ENCODE measurements at places on chromosomes 7 and 10.

DNA sequence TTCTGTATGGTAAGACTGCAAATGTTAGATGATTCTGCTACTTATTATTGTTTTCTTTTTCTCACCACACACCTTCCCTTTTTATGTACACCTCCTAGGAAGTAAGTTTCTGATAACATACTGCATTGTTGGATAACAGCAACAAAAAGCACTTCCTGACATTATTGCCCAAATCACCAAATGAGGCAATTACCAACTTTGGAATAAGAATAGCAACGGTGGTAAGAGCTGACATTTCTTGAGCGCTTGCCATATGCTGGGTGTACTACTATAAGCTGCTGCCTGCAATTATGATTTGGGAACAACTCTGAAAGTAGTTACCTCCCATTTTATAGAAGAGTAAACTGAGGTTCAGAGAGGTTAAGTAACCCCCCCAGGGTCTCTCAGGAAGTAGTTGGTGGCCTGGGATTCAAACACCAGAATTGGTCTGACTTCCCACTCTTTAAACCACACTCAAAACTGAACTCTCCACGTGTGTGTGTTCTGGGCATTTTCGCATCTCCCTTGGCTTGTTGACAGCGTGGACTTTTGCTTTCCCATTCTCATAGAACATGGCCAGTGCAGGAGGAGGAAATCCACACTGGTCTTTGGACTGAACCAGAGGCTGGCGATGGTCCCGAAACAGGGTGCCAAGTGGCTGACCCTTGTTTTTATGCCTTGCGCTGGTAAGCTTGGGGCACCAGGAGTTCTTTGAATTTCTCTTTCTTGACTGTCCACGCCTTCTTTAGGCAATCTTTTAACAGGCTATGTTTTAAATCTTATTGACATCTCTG lies 71.4 kb downstream of the TCF7L2 start:
- DNase-seq = no peak

GRCh38 chr10:26755443-26755903 lies 58.0 kb downstream of the PDSS1 start:
- DNase-seq = peak; percentile 49

GRCh38 chr7:122219253-122219865 lies 75.3 kb upstream of the AASS start:
- DNase-seq = no peak

- DNase-seq = no peak
These were observed 1.3 kb downstream of the PNLIPRP2 start for GRCh38 chr10:116621934-116622655.

DNA sequence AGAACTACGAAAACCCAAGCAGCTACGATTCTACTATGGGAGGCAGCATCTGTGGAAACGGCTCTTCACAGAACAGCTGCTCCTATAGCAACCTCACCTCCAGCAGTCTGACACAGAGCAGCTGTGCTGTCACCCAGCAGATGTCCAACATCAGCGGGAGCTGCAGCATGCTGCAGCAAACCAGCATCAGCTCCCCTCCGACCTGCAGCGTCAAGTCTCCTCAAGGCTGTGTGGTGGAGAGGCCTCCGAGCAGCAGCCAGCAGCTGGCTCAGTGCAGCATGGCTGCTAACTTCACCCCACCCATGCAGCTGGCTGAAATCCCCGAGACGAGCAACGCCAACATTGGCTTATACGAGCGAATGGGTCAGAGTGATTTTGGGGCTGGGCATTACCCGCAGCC lies 81.6 kb upstream of the SAMD8 start:
- no peak for DNase-seq

DNA sequence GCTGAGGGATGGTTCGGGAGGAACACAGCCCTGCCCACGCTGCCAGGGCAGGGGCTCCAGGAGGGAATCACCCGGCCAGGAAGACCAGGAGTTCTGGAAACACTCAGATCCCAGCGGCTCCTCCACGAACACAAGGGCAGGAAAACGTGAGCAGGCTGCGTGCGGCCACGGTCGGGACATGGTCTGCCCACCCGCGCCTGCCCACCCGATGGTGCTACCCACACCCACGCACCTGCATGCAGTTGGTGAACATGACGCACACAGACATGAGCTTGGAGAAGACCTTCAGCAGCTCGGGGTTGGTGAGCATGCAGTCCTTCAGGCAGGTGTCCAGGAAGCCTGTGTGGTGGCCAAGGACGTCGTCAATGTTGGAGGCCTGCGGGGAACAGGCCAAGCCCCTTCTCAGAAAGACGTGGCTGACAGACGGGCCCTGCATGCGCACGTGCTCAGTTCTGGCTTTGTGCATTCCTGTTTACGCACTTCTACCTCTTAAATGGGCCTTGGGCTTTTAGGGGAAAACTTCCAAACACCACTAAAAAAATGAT lies 6.2 kb upstream of the ADAM8 start:
- no peak for DNase-seq

- DNase-seq = no peak
These were observed 93.4 kb downstream of the AVL9 start for GRCh38 chr7:32588657-32589056.

- DNase-seq = no peak
These were observed 76.0 kb downstream of the CALD1 start for GRCh38 chr7:134855442-134855841.

GRCh38 chr7:112877691-112878460 lies 87.7 kb upstream of the TMEM168 start:
- DNase-seq = no peak

- DNase-seq = no peak
These were observed 33.5 kb upstream of the EN2 start for GRCh38 chr7:155424301-155425010.

DNA sequence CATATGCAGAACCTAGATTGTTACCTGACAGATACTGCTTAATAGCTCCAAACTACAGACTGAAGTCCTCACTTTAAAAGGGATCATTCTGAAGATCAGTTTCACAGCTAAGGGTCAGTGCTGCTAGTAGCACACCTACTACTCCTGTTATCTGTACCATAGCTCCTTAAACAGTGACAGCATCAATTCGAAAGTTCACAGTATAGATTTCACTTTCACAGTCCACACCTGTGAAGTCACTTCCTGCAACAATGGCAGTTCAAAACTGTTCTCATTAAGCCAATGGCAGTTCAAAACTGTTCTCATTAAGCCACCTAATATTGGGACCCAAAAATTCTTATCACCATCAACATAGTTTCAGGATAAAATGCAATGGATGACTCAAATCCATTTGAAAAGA lies 10.7 kb upstream of the FHIP2A start:
- peak; percentile 37 for DNase-seq

DNA sequence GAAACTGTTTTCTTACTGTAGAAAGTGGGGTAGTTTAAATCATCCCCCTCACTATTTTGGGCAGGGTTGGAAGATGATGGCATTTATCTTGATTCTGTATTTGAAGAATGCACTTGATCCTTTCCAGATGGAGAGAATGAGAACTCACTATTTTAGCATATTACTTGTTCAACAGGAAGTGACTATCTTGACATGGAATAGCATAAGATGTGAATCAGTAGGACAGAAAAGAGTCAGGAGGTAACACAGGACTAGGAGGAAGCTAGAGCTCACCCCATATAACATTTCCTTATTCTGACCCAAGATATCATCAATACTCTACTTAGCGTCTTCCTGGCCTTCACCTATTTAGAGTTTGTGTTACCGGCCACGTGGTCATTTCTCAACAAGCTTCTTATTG lies 400.2 kb downstream of the PHTF2 start:
- no peak for DNase-seq

GRCh38 chr10:23391821-23392220 lies 47.1 kb upstream of the OTUD1 start:
- no peak for DNase-seq

- DNase-seq = no peak
These were observed 51.2 kb downstream of the ANKIB1 start for GRCh38 chr7:92296880-92297445.

- DNase-seq = no peak
These were observed 45.5 kb downstream of the NRAP start for GRCh38 chr10:113618338-113618737.

DNA sequence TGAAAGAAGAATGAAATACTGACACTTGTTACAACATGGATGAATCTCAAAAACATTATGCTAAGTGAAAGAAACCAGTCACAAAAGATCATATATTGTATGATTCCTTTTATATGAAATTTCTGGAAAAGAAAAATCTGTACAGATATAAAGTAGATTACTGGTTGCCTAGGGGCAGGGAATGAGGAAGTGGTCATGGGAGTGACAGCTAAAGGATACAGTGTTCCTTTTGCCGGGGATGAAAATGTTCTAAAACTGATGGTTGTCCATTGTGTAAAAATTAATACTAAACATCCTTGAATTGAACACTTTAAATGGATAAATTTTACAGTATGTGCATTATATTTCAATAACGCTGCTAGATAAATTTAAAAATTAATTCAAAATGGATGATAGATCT lies 25.1 kb downstream of the ALOX5 start:
- no peak for DNase-seq

GRCh38 chr10:126667568-126667967 lies 2.9 kb downstream of the C10orf90 start:
- no peak for DNase-seq

GRCh38 chr7:50795831-50796230 lies 13.1 kb upstream of the GRB10 start:
- DNase-seq = no peak

GRCh38 chr10:79222186-79222585 lies 125.1 kb upstream of the PPIF start:
- no peak for DNase-seq

DNA sequence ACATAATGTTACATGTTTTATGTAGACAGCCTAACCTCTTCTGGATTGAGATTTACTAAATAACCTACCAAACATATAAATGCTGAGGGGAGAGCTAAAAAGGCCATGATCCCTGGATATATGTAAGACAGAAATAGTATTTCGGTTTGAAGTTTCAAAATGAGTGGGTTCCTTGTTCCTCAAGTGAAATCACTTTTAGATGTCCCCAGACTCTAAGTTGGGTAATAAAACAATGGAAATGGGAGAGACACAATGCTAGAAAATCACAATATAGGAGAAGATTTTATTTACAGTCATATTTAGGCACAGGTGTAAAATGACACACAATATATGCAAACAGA lies 56.5 kb downstream of the SHTN1 start:
- no peak for DNase-seq

DNA sequence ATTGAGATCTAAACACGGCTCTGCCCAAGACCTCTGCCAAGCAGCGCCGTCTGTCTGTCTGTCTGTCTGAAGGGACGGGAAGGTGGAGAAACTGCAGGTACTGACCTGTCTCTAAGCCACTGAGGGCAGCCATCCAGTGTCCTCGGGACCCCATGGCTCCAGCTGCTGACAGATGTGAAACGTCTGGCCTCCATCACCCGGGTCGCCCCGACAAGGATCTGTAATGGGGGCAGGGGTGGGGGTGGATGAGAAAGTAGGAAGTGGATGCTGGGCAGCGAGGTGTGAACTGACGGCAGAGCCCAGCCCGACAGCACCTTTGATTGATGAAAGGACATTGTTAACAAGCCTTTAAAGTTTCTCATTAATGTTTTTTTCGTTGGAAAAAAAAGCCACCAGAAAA lies 193.1 kb downstream of the EBF3 start:
- DNase-seq = no peak

GRCh38 chr10:28541717-28542365 lies 8.9 kb downstream of the WAC start:
- no peak for DNase-seq

- no peak for DNase-seq
These were observed 1018.2 kb upstream of the KCND2 start for GRCh38 chr7:119254742-119255141.

DNA sequence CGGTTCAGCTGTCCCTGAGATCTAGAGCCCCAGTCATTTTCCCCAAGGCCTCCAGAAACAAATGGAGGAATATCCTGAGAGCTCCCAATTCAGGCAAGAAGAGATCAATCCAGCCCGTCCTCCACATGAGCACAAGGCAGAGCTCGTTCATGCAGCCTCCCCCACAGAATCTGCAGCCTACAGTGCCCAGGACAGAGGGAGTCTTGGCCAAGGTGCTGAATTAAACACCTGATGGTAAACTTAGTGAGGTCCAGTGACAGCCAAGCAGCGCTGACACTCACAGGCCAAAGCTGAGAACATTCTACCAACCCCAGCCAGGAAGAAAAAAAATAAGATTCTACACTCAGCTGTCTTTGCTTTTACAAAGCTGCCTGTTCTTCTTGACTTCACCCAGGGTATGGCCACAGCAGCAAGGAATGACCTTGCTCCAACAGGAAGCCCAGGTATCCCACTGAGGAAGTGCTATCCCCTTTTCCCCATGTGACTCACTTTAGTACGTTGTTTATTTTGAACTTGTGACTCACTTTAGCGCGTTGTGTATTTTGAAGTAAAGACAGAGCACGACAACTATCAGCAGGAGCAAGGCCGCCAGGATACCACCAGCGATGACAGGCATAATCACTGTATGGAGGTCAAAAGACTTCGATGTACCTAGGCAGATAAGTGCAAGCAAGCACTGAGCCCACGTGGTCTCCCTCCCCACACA lies 4.4 kb upstream of the CUZD1 start:
- no peak for DNase-seq

DNA sequence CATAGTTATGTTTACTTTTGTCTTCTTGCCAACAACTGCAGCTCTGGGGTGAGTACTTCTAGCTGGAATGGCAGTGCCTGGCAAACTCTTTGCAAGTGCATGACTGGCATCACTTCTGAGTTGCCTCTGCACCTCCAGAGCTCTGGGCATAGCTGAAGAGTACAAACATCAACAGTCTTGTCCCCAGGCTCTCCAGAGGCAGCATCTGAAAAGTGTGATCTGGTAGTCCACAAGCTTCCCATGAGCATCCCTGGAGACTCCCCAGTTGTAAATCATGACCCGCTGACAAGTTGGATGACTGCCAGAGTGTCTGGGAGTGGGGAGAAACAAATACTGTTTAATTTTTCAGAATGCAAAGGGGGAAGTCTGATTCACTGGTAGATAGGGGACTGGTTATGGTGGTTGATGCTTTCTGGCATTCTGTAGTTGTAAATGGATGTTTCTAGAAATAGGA lies 138.9 kb upstream of the CDK13 start:
- no peak for DNase-seq

- DNase-seq = no peak
These were observed 1135.4 kb downstream of the XPNPEP1 start for GRCh38 chr10:108787932-108788331.

- DNase-seq = no peak
These were observed 170.3 kb downstream of the NEURL1 start for GRCh38 chr10:103663802-103664201.

DNA sequence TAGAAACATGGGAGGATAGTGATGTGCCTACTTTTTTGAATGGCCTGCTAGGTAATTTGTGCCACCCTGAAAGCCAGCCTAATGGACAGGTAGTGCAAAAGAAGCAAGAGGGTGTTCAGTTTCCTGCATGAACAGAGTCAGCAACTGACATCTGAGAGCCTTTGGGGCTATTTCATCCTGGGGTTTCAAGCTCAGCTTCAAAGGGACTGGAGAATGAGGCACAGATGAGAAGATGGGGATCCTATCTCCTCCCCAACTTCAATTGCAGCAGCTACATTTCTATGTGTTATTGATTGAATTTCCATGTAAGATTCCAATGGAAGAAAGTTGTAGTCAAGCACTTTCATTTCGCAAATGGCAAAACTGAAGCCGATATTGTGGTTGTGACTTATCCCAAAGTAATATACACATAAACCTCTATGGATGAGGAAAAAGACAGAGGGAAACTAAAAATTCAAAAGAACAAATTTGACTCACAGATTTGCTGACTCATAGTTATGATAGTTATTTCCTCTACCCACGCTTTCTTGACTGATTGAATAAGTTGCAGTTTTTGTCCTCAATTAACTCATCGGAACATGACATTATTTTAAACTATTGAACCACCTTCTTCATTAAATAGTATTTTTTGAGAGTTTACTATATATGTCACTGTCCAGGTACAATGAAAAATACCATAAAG lies 42.6 kb upstream of the NRP1 start:
- DNase-seq = no peak

GRCh38 chr10:44627591-44628354 lies 242.9 kb upstream of the CXCL12 start:
- no peak for DNase-seq

All from GM06990 (cell line).